A549 (cell line): ENCODE measurements at places on chromosomes 6 and 20.
A peak's percentile ranks its signal among the peaks of the same experiment; 100 is the strongest.

GRCh38 chr6:128889870-128890269 lies 6.9 kb downstream of the LAMA2 start:
- DNase-seq, result no peak

- DNase-seq, result no peak
These were observed 227.4 kb downstream of the C6orf118 start for GRCh38 chr6:165081944-165082532.

GRCh38 chr20:63397946-63398450 lies 36.8 kb upstream of the CHRNA4 start:
- DNase-seq, result no peak

DNA sequence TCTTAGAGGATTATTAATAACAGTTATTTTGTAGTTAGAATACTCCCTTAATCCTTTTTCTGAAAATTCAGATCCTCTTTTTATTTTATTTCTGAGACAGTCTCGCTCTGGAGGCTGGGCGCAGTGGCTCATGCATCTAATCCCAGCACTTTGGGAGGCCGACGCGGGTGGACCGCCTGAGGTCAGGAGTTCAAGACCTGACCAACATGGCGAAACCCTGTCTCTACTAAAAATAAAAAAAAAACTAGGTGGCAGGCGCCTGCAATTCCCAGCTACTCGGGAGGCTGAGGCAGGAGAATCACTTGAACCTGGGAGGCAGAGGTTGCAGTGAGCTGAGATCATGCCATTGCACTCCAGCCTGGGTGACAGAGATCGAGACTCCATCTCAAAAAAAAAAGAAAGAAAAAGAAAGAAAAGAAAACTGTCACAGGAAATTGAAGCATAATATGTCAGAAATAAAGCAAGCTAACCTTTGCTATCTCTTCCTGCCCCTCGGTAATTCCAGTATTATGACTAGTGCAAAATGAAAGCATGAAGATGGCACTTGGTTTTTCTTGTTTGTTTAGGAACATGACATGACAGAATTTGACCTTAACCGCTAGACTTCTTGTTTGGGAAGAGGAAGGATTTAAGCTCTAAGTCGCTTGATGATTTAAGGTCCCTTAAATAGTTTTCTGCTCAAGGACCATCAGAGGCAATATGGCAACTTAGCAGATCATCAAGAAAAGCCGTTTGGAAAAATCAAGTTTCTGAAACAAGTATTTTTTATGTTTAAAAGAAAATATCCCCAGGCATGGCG lies 1.8 kb upstream of the RBM39 start:
- no peak for DNase-seq

GRCh38 chr6:35664945-35665344 lies 23.8 kb downstream of the FKBP5 start:
- no peak for DNase-seq

GRCh38 chr6:16105854-16106253 lies 23.0 kb upstream of the MYLIP start:
- no peak for DNase-seq

DNA sequence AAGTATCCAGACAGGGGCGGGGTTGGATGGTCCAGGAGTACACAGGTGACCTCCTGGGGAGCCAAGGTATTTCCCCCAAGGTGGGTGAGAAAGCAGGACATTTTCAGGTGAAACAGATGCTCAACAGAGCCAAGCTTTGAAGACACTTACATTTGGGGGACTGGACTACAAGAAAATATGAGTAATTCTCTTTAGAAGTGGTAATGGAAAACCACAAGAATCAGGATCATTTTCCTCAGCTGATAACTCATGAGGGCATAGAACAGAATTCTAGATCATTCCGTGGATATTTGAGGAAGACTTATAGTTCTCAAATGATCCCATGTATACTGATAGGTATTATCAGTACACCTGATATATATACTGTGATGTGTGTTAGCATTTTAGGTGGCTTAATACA lies 89.9 kb downstream of the UST start:
- DNase-seq, result no peak

GRCh38 chr6:109477725-109478124 lies 5.3 kb downstream of the ZBTB24 start:
- DNase-seq, result no peak

GRCh38 chr6:169427856-169428255 lies 174.2 kb upstream of the THBS2 start:
- DNase-seq, result no peak

- DNase-seq, result no peak
These were observed 55.9 kb upstream of the HDDC2 start for GRCh38 chr6:125357515-125358256.

GRCh38 chr6:130604841-130605399 lies 222.3 kb upstream of the SMLR1 start:
- DNase-seq, result no peak

DNA sequence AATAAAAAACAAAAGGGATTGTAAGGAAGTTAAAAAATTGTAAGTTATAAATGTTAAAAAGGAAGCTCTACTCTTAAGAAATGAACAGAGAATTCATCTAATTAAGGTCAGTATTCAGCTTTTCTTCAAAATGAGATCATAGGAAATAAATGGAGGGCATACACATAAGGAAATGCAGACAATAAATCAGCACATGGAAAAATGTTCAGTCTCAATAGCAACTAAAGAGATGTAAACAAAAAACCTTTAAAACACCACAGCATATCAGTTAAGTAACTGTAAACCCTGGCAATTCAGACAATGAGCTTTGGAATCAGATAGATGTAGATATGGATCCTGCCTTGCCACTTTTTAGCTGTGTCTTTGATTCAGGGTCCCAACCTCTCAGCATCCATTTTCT lies 24.0 kb upstream of the CLIC5 start:
- DNase-seq, result no peak

GRCh38 chr6:144159223-144159622 lies 8.9 kb downstream of the STX11 start:
- no peak for DNase-seq

GRCh38 chr20:51759769-51760510 lies 8.2 kb downstream of the ATP9A start:
- no peak for DNase-seq

GRCh38 chr6:163647624-163648023 lies 233.1 kb downstream of the QKI start:
- DNase-seq, result no peak

- DNase-seq, result no peak
These were observed 51.4 kb upstream of the NUP153 start for GRCh38 chr6:17758119-17758518.

DNA sequence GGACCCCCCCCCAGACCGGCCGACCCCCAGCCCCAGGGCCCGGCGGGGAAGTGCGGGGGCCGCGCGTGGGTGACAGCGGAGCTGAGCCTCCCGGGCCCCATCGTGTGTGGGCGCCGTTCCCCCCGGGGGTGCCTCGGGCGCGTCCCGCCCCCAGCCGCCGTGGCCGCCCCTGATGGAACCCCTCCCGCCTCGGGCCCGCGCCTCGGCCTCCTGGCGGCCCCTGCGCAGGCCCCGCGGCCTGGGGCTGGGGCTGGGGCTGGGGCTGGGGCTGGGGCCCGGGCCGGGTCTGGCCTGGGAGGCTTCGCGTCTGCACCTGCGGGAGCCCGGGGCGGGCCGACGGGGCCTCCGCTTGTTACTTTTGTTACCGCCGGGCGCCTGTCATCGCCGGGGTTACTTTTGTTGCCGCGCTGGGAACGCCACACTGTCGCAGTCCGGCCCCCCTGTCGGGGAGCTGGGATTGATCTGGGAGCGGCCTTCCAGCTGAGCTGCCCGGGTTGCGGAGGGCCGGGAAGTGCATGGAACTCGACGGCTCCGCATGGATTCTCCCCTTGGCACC lies 598 bp downstream of the OGFR start:
- no peak for DNase-seq

DNA sequence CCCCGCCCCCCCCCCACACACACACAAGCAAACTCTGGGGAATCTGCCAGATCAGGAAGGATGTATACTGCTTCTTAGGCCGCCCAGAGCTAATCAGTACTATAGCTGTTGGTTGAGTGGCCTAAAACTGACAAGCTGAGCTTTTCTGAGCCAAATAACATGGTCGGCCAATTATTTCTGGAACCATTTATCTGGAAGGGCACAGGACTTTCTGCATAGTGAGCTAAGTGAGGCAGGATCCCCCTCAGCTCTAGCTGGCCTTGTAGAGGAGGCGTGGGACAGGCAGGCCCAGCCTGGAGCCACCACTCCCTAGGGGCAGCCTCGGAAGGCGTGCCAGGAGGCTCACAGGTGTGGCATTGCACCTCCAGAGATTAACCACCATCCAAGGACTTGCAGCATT lies 200.1 kb downstream of the TMEM242 start:
- no peak for DNase-seq

DNA sequence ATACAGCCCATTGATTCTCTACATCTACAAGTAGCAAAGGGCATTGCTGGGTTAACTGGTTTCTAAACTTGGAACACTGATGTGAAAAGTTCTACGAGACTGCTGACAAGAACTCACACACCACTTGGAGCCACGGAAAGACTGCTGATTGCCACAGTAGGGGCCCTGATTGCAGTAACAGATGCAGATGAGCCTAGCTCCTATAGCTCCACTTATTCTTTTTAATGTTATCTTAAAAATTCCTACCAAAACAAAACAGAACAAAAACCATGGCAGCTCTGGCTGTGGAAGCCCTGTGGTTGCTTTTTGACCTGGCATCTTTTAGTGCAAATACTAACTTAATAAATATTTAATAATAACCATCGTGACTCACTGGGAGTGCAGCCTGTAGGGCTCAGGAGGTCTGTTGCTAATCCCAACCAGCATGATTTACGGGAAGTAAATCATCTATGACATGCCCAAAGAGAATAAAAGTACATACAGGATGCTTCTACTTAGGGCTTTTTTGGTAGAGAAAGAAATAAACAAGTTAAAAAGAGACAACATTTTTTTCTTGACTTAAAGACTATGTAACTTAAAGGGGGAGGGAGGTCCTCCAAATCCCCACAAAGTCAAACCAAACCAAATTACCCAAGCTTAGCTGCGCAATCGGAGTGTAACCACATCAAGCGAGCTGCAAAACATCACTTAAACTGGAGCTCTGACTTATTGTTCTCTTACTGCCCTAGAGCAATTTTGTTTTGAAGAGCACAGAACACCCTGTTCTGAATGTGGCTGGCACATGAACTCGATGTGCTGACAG lies 87.2 kb downstream of the FKBP5 start:
- DNase-seq, result peak; percentile 47

DNA sequence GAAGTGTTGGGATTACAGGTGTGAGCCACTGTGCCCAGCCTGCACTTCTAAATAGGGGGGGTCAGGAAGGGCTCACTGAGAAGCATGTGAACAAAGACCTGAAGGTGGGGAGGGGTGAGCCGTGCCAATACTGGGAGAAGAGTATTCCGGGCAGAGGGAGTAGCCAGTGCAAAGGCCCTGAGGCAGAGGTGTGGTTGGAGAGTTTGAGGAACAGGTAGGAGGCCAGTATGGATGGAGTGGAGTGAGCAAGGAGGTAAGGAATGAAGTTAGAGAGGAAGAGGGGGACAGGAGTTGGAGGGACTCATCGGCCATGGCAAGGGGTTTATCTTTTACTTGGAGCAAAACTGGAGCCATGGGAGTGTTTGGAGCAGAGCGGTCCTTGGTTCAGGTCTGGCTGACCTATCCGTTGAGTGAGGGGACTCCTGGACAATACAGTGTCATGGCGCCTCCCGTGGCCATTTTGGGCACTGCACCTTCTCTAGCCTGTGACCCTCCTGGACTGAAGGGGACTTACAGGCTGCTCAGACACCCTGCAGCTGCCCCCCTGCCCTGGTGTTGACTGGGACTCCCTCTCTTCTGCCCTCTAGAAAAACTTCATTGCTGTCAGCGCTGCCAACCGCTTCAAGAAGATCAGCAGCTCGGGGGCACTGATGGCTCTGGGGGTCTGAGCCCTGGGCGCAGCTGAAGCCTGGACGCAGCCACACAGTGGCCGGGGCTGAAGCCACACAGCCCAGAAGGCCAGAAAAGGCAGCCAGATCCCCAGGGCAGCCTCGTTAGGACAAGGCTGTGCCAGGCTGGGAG lies 12.1 kb downstream of the FOXS1 start:
- DNase-seq, result peak; percentile 68

GRCh38 chr6:17450832-17451231 lies 57.4 kb downstream of the CAP2 start:
- no peak for DNase-seq

- no peak for DNase-seq
These were observed 771.7 kb downstream of the EPHA7 start for GRCh38 chr6:92647630-92648029.

- no peak for DNase-seq
These were observed 100.8 kb downstream of the DTD1 start for GRCh38 chr20:18688676-18689075.

- DNase-seq, result no peak
These were observed 326.7 kb upstream of the JARID2 start for GRCh38 chr6:14919038-14919670.

- DNase-seq, result no peak
These were observed 8.8 kb upstream of the CD83 start for GRCh38 chr6:14108571-14109410.

- no peak for DNase-seq
These were observed 123.8 kb downstream of the RFPL4B start for GRCh38 chr6:112470950-112471349.

GRCh38 chr6:106872049-106872448 lies 102.5 kb downstream of the CD24 start:
- no peak for DNase-seq

DNA sequence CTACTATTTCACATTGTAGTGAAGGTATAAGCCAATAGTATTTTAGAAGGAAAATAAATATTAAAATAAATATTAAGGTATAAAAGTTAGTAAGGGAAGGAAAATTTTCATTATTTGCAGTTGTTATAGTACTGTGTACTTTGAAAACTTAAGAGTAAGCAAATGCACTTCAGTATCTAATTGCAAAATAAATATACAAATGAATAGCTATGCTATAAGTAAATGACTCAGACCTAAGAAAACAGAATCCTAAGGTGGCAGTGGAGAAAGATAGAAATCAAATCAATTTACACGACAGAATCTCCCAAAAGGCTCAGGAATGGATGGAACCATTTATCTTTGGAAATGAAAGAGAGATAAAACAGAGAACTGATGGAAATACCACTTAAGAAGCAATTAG lies 24.7 kb upstream of the UBR2 start:
- DNase-seq, result no peak

GRCh38 chr6:74638412-74638811 lies 567.4 kb downstream of the COL12A1 start:
- DNase-seq, result no peak

GRCh38 chr6:93624408-93624807 lies 205.0 kb upstream of the EPHA7 start:
- DNase-seq, result no peak

- DNase-seq, result no peak
These were observed 18.2 kb downstream of the ERGIC3 start for GRCh38 chr20:35560105-35560511.

GRCh38 chr6:163302747-163303146 lies 111.8 kb upstream of the QKI start:
- no peak for DNase-seq

DNA sequence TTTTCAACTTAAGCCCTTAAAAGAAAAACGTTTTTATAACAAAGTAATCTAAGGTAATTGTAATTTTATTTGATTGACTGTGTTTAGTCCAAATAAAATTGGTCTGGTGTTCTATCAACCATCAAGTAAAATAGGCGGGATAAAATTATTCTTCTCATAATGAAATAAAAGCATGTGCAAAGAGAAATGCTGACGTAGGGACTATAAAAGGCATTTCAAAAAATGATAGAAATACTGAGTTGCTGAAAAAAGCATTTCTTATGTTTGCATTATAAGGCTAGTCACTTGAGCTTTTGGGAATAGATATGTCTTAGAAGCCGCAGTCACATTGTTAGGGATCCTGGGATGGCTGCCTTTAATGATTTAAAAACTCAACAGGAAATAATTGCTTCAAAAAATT lies 608.0 kb upstream of the JAG1 start:
- no peak for DNase-seq

GRCh38 chr6:33088258-33088930 lies 12.6 kb downstream of the HLA-DPB1 start:
- DNase-seq, result no peak

- DNase-seq, result no peak
These were observed 192.4 kb downstream of the CD83 start for GRCh38 chr6:14309951-14310445.
